ENCODE measurements at places on chromosomes 3 and 15.

DNA sequence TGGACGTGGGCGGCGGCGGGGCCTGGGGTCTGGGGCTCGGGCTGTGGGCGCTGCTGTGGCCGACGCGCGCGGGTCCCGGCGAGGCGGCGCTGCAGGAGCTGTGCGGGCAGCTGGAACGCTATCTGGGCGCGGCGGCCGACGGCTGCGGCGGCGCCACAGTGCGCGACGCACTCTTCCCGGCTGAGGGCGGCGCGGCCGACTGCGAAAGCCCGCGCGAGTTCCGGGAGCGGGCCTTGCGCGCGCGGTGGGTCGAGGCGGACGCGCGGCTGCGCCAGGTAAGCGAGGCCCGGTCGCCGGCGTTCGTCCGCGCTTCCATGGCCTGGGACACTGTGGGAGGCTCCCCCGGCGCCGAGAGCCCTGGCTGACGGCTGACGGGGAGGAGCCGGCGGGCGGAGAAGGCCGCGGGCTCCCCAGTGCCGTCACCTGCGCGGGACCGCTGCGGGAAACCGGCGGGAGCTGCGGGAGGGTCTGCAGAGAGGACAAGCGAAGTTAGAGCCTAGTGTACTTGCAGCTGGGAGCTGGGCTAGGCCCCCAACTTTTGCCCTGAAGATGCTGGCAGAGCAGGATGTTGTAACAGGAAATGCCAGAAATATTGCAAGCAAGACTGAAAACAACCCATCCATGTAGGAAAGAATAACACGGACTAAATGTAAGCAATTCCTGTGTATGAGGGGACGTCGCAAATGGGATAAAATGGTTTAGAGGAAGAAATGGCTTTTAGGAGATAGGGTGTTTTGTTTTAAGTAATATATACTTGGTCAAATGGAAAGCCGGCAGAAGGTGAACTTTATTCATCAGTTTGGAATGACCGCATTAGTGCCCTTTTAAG lies 847 bp downstream of the WHAMM start:
- peak; percentile 50 for DNase-seq

DNA sequence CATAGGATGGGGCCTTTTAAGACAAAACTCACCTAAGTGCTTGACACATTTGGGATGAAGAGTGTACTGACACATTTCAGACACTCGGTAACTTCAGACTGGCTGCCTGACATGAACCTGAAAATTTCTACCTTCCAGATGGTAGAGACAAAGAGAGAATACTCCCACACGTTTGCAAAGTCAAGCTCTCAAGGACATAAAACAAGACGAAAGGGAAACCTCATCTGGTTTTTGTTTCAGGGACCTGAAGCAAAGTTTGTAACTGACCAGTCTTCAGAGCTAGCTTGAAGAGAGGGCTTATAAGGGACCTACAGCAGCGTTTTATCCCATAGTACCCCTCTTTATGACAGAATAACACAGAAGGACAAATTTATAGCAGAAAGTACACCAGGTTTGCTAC lies 41.9 kb downstream of the ZNF621 start:
- DNase-seq, result no peak

DNA sequence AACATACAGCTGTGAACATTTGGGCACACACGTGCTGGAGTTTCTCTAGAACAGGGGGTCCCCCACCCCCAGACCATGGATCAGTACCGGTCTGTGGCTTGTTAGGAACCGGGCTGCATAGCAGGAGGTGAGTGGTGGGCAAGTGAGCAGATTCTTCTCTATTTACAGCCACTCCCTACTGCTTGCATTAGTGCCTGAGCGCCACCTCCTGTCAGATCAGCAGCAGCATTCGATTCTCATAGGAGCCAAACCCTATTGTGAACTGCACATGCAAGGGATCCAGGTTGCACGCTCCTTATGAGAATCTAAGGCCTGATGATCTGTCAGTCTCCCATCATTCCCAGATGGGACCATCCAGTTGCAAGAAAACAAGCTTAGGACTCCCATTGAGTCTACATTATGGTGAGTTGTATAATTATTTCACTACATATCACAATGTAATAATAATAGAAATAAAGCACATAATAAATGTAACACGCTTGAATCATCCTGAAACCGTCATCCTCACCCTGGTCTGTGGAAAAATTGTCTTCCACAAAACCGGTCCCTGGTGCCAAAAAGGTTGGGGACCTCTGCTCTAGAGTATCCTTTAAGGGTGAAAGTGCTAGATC lies 25.8 kb downstream of the CHRM5 start:
- DNase-seq, result peak; percentile 25

DNA sequence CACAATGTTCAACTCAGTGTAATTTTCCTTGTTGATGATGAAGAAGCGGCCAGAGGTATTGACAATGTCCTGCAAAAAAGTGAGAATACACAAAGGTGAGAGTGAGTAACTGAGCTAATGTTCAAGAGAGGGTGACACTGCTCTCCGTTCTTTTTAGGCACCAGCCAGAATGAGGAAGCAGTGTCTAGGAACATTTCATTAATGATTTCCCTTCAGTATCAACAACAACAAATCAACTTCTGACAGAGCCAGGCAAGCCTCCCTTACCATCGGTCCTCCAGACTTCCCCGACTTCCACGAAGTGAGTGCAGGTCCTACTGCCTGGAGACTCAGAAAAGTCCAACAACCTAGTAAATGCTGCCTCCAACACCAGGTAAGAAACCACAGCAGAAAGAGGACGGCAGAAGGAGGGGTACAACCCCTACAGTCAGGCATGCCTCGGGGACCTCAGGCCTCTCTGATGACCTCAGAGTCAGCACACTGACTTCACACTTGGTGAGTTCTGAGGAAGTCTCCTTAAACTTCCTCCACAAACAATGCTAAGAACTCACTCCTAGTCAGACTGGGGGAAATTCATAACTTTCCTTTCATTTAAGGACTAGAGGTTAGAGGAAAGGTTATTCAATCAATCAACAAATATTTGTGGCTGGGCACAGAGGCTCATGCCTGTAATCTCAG lies 62.7 kb downstream of the NPTN start:
- no peak for DNase-seq

- DNase-seq, result no peak
Observed at GRCh38 chr3:149475451-149476060, 1.1 kb downstream of the TM4SF4 start.
